CD4-positive, alpha-beta T cell treated with Interferon gamma for 1 hour (primary cell): ENCODE measurements at places on chromosomes 2 and 18.

DNA sequence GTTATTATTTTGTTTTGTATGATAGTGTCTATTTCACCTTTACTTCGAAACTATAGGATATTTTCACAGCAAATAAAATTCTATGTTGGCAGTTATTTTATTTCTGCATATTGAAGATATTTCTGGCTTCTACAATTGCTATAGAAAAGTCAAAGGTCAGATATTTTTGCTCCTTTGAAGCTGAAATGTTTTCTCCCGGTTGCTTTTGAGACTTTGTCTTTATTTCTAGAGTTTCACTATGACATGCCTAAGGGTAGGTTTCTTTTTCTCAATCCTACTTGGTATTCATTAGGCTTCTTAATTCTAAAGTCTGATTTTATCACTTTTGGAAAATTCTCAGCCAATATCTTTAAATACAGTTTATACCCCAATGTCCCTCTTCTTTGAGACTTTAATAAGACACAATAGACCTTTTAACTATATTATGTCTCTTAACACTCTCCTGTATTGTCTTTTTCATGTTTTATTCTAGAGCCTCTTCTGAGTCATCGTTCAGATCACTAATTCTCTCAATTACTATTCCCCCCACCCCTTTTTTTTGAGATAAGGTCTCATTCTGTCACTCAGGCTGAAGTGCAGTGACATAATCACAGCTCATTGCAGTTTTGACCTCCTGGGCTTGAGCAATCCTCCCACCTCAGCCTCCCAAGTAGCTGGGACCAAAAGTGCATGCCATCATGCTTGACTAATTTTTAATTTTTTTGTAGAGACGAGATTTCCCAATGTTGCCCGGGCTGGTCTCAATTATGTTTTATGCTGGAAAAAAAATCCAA lies 50.5 kb downstream of the USP37 start:
- no peak for DNase-seq

- no peak for DNase-seq
These were observed 462.7 kb upstream of the CDH20 start for GRCh38 chr18:60870261-60871153.

DNA sequence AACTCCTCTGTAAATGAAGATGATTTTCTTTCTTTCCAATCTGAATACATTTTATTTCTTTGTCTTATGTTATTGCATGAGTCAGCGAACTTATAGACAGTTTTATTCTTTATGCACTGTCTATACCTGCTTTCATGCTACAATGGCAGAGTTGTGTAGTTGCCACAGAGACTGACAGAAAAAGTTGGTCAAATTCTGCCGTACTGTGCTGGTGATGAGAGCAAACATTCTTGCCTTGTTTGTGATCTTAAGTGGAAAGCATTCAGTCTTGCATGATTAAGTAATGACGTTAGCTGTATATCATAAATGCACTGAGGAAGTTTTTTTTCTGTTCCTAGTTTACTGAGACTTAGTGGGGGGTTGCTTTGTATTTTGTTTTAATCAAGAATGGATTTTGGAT lies 32.9 kb downstream of the ZC3H15 start:
- no peak for DNase-seq

- no peak for DNase-seq
These were observed 105.1 kb downstream of the KCNF1 start for GRCh38 chr2:11016735-11017388.

GRCh38 chr2:88832311-88832991 lies 141.0 kb downstream of the RPIA start:
- peak; percentile 63 for DNase-seq
